ENCODE measurements at places on chromosomes 16 and 17.

DNA sequence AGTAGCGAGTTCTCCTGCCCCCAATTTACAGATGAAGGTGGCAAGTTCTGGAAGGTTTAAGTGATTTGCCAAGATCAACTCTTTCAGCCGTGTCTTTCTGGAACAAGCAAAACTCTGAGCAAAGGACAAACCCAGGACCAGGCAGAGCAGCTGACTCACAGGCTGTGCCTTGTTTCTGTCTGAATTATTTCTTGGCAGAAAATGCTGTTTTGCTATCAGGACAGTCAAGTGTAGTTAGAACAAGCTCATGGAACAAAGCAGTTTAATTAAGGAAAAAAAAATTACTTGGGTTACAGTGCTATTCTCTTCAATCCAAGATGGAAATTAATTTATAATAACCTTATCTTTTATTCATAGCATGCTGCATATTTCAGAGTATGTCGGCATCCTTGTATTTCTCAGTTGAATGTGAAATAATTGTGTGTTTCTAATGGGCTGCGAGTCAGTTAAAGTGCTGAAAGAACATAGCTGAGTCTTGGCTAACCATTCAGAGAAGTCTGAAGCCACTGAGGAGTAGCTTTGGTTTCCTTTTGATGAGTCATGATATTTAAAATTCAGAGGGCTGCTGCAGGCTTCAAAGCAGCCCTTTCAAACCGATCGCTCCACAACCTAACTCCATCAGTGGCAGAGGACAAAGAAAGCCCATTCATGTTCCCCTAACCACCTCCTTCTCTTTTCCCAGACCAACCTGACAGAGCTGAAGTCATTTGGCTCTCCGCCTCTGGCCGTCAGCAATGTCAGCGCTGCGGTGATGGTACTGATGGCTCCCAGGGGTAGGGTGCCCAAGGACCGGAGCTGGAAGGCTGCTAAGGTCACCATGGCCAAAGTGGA is 143.7 kb downstream of the ZNF18 start:
- no peak for DNase-seq

GRCh38 chr17:36212966-36213365 is 2.1 kb downstream of the CCL4L2 start:
- no peak for DNase-seq

GRCh38 chr16:87057211-87057881 is 259.8 kb downstream of the C16orf95 start:
- no peak for DNase-seq

GRCh38 chr17:58208344-58208743 is 10.7 kb downstream of the MKS1 start:
- no peak for DNase-seq

DNA sequence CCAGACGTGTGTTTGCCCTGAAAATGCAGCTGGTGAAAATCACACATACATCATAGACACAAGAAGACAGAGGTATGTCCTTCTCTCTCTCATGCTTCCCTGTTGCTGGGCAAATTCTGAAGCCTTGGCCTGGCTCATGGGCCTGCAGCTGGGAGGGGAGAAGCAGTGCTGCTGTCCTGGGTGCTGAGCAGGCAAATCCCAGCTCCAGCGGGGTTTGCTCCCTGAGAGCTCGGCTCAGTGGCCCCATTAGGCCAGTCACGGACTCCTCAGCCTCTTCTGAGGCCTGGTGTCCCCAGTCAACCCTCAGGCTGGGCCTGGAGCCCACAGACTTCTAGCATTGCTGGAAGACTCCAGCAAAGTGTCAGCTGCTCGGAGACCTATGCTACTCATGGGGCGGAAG is 11.7 kb downstream of the RHBDL3 start:
- DNase-seq = no peak

DNA sequence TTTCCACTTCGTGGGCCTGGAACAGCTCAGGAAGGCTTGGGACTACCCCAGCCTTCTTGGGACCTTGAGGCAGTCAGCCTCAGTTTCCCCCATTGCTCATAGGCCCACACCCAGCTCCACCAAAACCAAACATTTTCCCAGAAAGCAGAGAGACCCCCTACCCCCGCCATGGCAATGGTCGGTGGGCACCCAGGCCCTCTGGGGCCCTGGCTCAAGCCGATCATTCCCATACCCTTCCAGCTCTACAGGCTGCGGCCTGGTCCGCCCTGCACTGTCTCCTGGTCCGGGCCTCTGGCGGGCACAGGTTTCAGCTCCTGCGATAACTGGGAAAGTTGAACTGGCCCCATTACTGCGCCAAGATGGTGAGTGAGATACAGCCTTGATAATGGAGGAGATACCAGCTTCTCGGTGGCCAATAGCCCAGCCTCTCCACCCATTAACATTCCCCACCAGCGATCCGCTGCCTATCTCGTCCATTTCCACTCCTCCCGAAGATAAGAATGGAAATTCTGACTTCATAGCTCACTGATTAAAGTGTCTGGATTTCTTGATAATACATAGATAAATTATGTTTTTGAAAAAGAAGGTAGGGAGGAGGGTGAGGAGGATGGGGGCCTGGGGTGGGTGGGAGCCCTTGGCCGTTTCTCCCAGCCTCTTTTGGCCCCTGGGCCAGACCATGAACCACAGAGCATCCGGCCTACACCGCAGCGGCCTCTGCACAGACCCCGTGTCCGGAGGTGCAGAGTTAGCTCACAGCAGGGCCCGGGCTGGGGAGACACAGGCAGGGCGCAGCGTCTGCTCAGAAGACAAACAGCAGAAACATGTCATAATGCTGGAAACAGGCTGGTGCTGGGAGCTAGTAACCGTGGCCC is 11.6 kb downstream of the ZFPM1 start:
- no peak for DNase-seq

DNA sequence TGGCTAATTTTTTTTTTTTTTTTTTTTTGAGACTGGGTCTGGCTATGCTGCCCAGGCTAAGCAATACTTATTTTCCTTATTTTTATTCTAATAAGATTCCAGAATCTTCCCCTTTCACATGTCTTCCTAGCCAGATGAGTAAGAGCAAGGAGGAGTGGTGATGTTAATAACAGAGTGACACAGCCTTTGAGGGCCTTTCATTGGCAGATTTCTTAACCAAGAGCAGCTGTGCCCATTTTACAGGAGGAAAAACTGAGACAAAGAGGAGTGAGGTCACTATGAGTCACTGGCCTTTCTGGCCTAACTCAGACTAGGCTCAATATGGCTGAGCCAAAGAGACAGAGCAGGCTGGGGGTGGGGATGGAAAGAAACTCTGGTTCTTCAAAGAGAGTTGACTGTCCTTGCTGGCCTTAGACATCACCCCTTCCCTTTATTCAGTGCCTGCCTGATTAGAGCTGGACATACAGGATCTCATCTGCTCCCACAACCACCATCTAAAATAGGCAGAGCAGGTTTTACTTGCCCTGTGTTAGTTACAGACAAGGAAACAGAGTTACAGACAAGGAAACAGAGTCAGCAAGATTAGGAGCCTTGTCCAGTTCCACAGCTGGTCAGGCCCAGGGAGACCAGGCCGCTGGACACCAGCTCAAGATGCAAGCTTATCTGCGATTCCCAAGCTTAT is 50.0 kb upstream of the TOB1 start:
- no peak for DNase-seq

- peak; percentile 66 for DNase-seq
Observed at GRCh38 chr17:57662041-57662440, 83.1 kb downstream of the CCDC182 start.
